ENCODE measurements at places on chromosomes 6 and 20. TPM values are rescaled to one million over a fixed set of nuclear protein-coding genes. Genes with fewer than 3 reads are reported as not detected.

Gene RSPO3
- 1.1 TPM for total RNA-seq

DNA sequence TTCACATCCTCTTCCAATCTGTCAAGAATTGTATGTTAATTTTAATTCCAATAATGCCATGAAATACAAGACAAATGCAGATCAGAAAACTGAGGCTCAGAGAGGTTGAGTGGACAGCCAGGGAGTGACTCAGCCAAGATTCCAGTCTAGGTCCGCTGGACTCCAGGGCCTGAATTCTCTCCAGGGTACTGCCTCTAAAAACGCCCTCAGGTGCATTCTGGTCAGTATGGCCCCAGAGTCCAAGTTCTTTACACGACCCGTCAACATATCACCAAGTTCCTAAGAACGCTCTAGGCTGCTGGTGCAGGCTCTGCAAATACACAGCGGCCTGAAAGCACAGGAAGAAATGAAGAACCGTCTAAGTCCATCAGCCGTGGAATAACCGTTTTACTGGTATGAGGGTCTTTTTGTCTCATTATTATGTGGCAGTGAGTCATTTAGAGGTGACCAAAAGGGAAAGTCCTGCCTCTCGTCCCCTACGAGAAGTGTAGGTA is 709 bp upstream of the ASXL1 start:
- H3K4me3 ChIP-seq, result peak overlapping the region; percentile 76
- H3K27ac ChIP-seq, result peak overlapping the region; percentile 98
- peak; percentile 35 for DNase-seq
- H3K27me3 ChIP-seq, result no peaks in the 10 kb centered on the region
- no peaks in the 10 kb centered on the region for H3K36me3 ChIP-seq
- H3K4me1 ChIP-seq, result peaks cover 37% of the 10 kb centered on the region

DNA sequence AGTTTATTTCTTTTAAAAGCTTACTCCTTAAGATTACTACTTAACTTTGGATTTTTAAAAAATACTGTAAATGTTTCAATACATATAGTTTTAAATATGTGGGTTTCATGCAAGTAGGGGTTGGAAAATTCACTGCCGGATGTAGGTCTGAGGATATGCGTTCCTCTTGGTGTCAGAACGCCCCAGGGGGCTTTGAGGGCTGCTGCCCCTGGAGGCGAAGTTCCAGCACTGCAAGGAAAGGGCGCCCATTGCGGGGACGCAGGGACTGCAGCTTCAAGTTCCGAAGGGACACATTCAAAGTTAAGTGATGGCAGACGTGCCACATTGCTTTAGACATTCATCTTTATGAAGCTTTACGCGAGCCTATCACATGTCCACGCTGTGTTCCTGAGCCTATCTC is 152.9 kb downstream of the SOD2 start:
- H3K27me3 ChIP-seq, result no peaks in the 10 kb centered on the region
- H3K27ac ChIP-seq, result no peak overlapping the region
- H3K4me3 ChIP-seq, result no peak overlapping the region
- DNase-seq, result no peak
- H3K36me3 ChIP-seq, result no peaks in the 10 kb centered on the region

Gene HLA-DQA2
- 0.52 TPM for total RNA-seq

GRCh38 chr20:52420805-52421204 is 229.2 kb upstream of the ZFP64 start:
- H3K36me3 ChIP-seq, result no peaks in the 10 kb centered on the region
- no peaks in the 10 kb centered on the region for H3K27me3 ChIP-seq
- no peak overlapping the region for H3K27ac ChIP-seq
- no peak overlapping the region for H3K4me3 ChIP-seq
- DNase-seq, result no peak
- H3K4me1 ChIP-seq, result no peaks in the 10 kb centered on the region

- no peak overlapping the region for H3K4me3 ChIP-seq
- H3K36me3 ChIP-seq, result no peaks in the 10 kb centered on the region
- no peaks in the 10 kb centered on the region for H3K27me3 ChIP-seq
- no peak overlapping the region for H3K27ac ChIP-seq
These were observed 60.8 kb upstream of the TMEM30A start for GRCh38 chr6:75345413-75345812.

DNA sequence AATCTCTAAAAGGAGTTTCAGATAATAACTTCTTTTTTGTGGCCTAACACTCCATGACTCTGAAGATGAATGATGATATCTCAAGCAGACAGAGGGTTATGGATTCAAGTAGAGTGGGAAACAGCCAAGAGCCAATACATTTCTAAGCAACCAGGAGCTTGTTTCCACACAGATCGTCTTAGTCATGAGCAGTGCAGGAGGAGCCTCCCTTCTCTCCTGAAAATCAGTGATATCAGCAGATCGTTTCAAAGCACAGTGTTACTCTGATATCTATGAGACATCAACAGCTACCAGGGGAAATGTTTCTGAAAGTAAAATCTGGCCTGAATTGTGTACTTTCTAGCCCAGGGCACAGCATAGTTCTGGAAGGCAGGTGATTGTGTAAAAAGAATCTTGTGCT is 11.5 kb downstream of the ADGRG6 start:
- no peak for DNase-seq
- H3K4me1 ChIP-seq, result no peaks in the 10 kb centered on the region
- no peak overlapping the region for H3K4me3 ChIP-seq

GRCh38 chr6:22891934-22892333 is 322.6 kb downstream of the HDGFL1 start:
- peak overlapping the region; percentile 60 for H3K27ac ChIP-seq
- no peaks in the 10 kb centered on the region for H3K36me3 ChIP-seq
- no peak for DNase-seq
- no peak overlapping the region for H3K4me3 ChIP-seq
- no peaks in the 10 kb centered on the region for H3K27me3 ChIP-seq

GRCh38 chr6:53526000-53526399 is 18.9 kb downstream of the GCLC start:
- DNase-seq, result no peak
- no peaks in the 10 kb centered on the region for H3K36me3 ChIP-seq
- H3K27me3 ChIP-seq, result no peaks in the 10 kb centered on the region
- no peak overlapping the region for H3K27ac ChIP-seq

GRCh38 chr6:3894590-3895311 is 45.6 kb downstream of the FAM50B start:
- no peaks in the 10 kb centered on the region for H3K36me3 ChIP-seq
- no peak overlapping the region for H3K27ac ChIP-seq
- no peaks in the 10 kb centered on the region for H3K27me3 ChIP-seq

- no peak overlapping the region for H3K27ac ChIP-seq
- H3K36me3 ChIP-seq, result no peaks in the 10 kb centered on the region
- no peak overlapping the region for H3K4me3 ChIP-seq
- H3K27me3 ChIP-seq, result peaks cover 3% of the 10 kb centered on the region
- no peak for DNase-seq
- no peaks in the 10 kb centered on the region for H3K4me1 ChIP-seq
These were observed 53.5 kb upstream of the APCDD1L start for GRCh38 chr20:58568483-58569240.

DNA sequence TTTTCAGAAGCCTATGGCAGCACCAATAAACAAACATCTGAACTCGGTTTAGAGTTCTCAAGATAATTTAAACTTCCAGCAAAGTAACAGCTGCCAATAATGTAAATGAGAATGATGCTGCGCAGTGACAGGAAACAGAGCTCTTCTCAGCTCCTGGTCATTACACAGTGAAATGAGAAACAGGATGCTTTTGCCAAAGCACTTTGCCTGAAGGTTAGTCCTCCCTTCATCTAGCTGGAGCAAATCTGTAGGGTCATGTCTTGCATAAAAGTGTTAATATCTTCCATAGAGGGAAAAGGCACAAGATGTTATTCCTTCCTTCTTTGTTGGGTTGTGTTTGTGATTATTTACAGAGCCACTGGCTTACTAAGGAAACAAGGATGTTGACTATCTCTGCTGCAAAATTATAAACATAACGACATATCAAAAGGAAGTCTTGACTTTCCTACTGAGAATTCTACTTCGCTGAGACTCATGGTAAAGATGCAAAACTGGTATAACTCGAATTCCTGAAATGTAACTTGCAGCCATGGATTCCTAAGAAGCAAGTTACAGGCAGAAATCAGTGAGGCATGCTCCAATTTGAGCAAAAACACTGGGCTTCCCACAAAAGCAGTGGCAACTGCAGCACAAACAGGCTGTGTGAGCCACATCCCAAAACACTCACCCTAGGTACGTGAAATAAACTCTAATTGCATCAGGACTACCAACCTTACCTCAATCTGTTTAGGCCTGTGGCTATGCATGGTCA is 102.5 kb upstream of the BEND6 start:
- peaks cover 4% of the 10 kb centered on the region for H3K4me1 ChIP-seq
- H3K36me3 ChIP-seq, result no peaks in the 10 kb centered on the region

Gene OR12D3
- not detected for total RNA-seq

GRCh38 chr20:21074605-21075336 is 31.4 kb downstream of the LINC00237 start:
- no peak overlapping the region for H3K4me3 ChIP-seq
- H3K27me3 ChIP-seq, result no peaks in the 10 kb centered on the region
- no peak for DNase-seq
- H3K27ac ChIP-seq, result no peak overlapping the region

GRCh38 chr6:21893793-21894192 is 300.2 kb downstream of the SOX4 start:
- no peaks in the 10 kb centered on the region for H3K36me3 ChIP-seq
- H3K4me3 ChIP-seq, result no peak overlapping the region
- no peaks in the 10 kb centered on the region for H3K27me3 ChIP-seq
- no peak overlapping the region for H3K27ac ChIP-seq
- no peak for DNase-seq
- H3K4me1 ChIP-seq, result no peaks in the 10 kb centered on the region

DNA sequence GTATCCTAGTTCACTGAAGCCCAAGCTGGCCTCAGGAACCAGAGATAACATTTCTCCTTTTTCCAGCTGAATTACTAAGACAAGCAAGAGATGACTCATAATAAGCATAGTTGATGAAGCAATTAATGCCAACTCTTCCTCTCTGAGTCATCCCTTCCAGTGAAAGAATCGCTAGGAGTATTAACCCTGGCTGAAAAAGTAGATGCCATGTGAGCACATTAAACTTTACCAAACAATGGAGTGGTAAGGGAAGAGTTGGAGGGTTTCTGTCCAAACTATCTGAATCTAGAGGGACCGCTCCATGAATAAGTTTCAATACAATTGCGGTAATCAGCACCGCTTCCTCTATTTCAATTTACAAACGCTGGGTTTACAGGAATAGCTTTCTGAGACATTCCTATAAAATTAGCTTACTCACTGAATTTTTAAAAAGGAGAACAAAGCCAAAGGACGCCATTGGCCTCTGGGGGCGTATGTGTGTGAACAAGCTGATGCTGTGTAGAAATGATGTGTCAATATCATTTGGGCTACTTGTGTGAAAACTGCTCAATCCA is 48.3 kb downstream of the ATXN1 start:
- peak overlapping the region; percentile 48 for H3K27ac ChIP-seq
- no peak for DNase-seq
- H3K36me3 ChIP-seq, result no peaks in the 10 kb centered on the region
- H3K27me3 ChIP-seq, result no peaks in the 10 kb centered on the region
- peaks cover 17% of the 10 kb centered on the region for H3K4me1 ChIP-seq

DNA sequence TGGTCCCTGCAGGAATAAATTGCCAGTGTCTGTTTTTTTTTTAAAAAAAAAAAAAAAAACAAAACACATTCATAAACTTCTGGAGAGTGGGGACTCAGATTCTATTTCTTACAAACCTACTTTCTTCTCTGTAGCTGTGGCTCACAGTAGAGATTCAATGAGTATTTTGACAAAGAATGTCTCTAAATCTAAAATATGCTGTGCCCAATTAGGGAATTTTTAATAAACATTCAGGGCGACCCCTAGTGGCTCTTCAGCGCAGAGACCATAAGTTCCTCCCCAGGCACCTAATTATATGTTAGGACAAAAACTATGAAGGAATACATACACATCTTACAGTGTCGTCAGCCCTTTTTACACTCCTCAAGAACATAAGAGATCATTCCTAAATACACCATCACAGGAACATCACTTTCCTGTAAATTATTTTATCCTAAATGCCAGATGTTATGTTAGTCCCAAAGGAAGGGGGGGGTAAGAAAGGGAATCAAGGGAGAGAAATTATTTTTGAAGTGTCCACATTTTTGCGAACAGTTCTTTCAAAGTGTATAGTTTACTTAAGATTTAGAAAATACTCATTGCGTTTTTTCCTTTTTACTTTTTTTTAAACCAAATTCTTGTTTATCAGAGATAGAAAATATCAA is 21.8 kb upstream of the NAA20 start:
- no peak overlapping the region for H3K4me3 ChIP-seq
- H3K27ac ChIP-seq, result no peak overlapping the region
- DNase-seq, result no peak
- peaks cover 84% of the 10 kb centered on the region for H3K36me3 ChIP-seq
- H3K27me3 ChIP-seq, result no peaks in the 10 kb centered on the region

DNA sequence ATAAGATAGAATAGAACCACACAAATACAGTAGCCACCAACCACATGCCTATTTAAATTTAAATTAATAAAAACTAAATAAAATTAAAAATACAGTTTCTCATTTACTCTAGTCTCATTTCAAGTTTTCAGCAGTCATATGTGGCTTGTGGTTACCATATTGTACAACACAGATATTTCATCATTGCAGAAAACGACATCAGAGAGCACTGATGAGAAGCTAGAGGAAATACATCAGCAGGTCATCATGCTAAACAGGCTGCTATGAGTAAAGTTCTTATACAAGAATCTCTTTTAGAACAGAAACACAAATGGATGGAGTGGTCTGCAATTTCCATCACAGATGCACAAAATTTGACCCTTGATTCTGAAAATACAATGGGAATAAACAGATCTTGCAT is 36.6 kb downstream of the TBC1D32 start:
- H3K27me3 ChIP-seq, result no peaks in the 10 kb centered on the region
- H3K27ac ChIP-seq, result no peak overlapping the region
- H3K4me1 ChIP-seq, result no peaks in the 10 kb centered on the region
- no peak overlapping the region for H3K4me3 ChIP-seq
- H3K36me3 ChIP-seq, result peaks cover 6% of the 10 kb centered on the region
- DNase-seq, result no peak

DNA sequence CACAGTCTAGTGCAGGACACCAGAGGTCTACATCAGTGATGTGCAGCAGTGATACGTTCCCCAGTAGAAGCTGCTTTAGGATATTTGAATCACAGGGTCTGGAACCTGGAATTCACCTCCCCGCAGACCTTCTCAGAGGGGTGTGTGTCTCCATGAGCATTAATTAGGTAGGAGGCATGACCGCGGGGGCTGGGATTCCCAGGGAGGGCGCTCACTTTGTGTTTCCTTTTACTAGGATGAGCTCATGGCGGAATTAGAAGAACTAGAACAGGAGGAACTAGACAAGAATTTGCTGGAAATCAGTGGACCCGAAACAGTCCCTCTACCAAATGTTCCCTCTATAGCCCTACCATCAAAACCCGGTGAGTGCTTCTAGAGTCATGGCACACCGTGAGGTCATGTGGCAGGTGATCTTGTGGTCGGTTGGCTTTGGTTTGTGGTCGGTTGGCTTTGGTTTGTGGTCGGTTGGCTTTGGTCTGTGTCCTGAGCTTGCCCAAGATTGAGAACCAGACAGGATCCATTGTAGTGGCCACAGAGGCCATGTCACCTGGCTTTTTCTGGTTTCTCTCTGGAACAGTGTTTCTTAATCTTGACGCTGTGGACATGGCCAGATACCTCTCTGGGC is 40.8 kb downstream of the CHMP4B start:
- H3K27ac ChIP-seq, result no peak overlapping the region
- DNase-seq, result no peak
- no peak overlapping the region for H3K4me3 ChIP-seq
- H3K36me3 ChIP-seq, result peaks cover 86% of the 10 kb centered on the region
- peaks cover 6% of the 10 kb centered on the region for H3K4me1 ChIP-seq

Gene RPL10A
- total RNA-seq, result 518 TPM

- no peak overlapping the region for H3K27ac ChIP-seq
- no peak overlapping the region for H3K4me3 ChIP-seq
- H3K36me3 ChIP-seq, result no peaks in the 10 kb centered on the region
- no peaks in the 10 kb centered on the region for H3K4me1 ChIP-seq
These were observed 126.7 kb downstream of the AIG1 start for GRCh38 chr6:143187238-143187923.

GRCh38 chr20:38286586-38287531 is 17.1 kb upstream of the BPI start:
- no peaks in the 10 kb centered on the region for H3K4me1 ChIP-seq
- H3K36me3 ChIP-seq, result no peaks in the 10 kb centered on the region
- DNase-seq, result peak; percentile 71
- no peaks in the 10 kb centered on the region for H3K27me3 ChIP-seq
- no peak overlapping the region for H3K27ac ChIP-seq
